Uterus (tissue), 4 donors: ENCODE measurements at places on chromosomes 1 and 21. TPM values are rescaled to one million over a fixed set of nuclear protein-coding genes. Genes with fewer than 3 reads are reported as not detected.

GRCh38 chr1:212542761-212543187 is 65.8 kb upstream of the ATF3 start:
- DNase-seq, result no peak

GRCh38 chr1:69513601-69514000 is 54.1 kb upstream of the LRRC7 start:
- DNase-seq, result no peak

DNA sequence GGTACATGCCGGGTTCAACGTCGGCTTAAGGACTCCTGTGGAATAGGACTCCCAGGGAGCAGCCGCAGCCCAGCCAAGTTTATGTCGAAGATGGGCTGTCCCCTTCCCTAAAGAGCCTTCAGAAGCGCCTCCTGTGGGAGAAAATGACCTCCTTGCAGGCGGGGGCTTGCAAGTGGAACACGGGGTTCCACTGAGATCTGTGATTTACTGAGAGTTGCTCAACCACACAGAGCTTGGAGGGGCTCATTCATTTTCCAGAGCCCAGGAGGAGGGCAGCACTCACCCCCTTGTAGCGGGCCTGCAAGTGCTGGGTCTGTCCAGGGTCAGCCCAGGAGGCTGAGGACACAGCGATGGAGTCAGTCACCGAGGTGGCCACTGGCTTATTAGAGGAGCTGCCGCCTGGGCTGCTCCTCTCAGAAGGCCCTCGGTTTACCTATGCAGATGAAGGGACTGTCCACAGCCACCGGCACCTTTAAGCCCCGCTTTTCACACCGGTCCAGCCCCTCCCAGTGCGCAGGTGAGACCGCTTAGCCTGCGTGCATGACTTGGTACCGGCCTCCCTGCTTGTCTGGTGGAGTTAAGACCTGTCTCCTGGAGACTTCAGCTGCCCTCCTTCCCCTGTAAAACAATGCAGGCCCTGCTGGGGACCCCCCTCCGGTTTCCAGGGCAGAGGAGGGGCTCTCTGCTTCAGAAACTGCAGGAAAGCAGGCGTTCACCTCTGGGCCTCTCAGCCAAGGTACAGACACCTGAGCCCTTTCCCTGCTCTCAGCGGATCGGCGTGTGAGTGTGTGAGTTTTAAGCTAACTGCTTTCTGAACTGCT is 57.5 kb downstream of the ATP5PO start:
- no peak for DNase-seq

- DNase-seq, result no peak
These were observed 722 bp downstream of the NPHP4 start for GRCh38 chr1:5991381-5992025.

DNA sequence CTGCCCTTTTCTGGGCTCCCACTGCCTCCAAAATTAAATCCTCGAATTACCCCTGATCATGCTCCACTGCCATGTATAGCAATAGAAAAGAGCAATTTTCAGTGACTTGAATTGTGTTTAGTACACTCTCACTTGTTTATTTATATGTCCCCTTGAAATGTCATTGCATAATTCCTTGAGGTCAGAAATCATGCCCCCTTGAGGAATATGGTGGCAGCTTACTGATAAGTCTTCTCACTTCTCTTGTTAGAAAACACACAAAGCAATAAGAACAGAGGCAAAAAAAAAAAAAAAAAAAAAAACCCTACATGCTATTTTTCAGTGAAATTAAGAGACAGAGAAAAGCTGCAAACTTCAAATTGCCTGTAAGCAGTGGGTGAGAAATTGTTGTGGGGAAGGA is 37.5 kb downstream of the GPR88 start:
- DNase-seq, result no peak

DNA sequence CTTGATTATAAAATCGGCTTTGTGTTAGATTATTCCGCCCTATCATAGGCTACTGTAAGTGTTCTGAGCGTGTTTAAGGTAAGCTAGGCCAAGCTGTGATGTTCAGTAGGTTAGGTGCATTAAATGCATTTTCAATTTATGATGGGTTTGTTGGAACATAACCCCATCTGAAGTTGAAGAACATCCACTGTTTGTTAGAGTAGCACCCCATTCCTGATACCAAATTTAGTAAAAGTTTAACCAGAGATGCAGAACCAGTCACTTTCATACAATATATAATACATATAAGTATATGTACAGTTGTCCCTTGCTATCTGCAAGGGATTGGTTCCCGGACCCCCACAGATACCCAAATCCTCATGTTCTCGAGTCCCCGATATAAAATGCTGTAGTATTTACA is 16.1 kb downstream of the UBASH3A start:
- no peak for DNase-seq

DNA sequence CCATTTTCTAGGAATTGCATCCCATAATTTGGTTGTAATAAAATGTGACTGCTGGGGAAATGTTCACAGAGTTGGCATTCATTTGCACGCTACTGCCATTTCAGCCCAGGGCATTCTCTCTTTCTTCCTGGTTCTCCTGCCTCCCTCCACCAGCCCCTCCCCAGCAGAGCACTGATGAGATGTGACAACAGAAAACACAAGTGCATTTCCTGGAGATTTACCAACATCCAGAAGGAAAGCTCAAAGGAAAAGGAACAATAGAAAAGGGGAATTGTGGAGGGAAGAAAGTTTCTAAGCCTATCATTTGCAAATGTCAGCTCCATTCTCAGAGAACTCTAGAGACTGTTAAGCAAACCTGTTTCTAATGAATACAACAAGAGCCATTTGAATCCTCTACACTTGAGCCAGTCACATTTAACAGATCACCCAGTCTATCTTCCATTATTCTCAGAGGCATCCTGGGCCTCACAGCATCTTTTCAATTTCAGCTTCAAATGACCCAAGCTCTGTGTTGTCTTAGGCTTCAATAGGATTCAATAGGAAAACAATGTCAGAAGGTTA is 395.6 kb upstream of the PBX1 start:
- DNase-seq, result no peak

DNA sequence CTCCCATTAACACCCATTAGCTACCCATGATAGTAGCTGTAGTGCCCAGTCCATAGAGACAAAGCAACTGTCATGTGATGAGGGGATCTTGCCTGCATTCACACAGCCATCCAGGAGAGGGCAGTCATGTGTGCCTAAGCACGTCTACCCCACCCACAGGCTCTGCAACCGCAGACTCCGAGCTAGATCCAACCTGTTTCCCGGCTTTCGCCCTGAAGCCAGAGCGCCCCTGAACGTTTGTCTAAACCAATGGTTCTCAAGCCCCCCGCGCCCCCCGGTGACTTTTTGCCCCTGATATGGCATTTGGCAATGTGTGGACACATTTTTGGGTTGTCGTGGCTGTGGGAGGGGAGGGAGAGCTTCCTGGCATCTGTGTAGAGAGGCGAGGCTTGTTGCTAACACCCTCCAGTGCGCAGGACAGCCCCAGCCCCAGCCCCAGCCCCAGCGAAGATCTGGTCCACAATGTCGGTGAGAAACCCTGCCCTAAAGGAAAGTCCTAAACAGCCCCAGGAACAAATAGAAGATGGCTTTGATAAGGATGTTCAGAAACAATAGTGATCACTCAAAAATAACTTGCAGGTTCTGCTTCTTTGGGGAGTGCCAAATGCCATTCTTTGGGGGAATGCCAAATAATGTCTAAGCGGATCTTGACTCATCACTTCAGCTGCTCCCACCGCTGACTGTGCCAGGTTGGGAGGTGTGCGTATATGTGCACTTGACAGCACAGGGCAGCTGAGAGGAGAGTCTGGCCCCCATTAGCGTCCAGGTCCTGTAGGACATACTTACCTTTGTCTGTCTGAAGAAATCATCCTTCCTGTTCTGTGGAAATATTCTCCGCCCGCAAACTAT is 34.5 kb downstream of the SLC44A3 start:
- peak; percentile 88 for DNase-seq

GRCh38 chr1:50332941-50333594 is 90.2 kb downstream of the DMRTA2 start:
- no peak for DNase-seq

GRCh38 chr1:15866721-15867201 is 19.3 kb downstream of the SPEN start:
- DNase-seq, result no peak

DNA sequence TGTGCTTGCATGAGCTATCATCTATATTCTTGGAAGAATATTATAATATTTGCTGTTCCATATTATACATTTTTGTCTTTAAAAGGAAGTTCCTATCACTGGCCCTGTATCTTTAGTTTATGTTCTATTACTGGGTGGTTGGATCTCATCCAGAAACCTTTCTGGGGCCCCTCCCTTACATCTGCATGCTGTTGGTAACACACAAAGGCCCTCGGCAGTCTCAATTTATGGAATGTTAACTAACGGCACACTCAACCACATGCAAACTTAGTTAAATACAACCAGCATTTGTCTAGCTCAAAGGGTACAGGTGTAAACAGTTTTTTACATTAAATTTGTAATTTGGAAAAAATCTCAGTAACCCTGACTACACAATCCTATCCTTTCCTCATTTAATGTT is 9.7 kb upstream of the HYI start:
- no peak for DNase-seq

GRCh38 chr1:103790172-103790571 is 40.5 kb downstream of the AMY1C start:
- DNase-seq, result no peak

DNA sequence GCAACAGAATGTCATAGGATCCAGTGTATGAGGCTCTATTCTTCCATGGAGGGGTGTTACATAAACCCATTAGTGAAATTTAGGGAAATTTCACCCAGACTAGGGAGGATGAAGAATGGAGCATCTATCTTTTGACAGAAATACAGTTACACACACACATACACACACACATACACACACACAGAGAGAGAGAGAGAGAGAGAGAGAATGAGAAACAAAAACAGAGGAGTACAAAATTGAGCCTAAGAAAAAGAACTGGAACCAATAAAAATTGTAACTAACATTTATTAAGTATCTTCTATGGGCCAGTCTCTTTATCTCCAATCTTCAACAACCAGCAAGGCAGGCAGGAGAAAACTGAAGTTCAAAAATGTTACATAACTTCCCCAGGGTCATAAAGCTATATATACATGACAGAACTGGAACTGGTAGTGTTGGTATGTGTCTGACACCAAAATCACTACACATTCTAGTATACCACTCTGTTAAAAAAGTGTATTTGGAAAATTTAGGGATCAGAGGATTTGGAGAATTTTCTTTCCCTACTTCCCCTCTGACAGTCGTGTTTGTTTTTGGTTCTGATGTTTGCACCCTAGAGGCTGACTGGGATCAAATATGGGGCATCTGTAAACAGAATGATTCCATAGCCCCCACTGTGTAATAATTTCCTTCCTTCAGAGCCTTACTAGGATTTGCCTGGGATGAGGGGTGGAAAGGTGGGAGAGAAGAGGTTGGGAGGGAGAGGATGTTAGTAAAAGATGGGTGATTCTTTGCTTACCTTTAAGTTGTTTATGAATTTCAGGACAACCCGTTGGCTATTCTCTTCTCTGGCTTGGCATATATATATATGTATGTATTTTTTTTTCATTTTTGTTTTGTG is 1.0 kb upstream of the ZFYVE9 start:
- no peak for DNase-seq

DNA sequence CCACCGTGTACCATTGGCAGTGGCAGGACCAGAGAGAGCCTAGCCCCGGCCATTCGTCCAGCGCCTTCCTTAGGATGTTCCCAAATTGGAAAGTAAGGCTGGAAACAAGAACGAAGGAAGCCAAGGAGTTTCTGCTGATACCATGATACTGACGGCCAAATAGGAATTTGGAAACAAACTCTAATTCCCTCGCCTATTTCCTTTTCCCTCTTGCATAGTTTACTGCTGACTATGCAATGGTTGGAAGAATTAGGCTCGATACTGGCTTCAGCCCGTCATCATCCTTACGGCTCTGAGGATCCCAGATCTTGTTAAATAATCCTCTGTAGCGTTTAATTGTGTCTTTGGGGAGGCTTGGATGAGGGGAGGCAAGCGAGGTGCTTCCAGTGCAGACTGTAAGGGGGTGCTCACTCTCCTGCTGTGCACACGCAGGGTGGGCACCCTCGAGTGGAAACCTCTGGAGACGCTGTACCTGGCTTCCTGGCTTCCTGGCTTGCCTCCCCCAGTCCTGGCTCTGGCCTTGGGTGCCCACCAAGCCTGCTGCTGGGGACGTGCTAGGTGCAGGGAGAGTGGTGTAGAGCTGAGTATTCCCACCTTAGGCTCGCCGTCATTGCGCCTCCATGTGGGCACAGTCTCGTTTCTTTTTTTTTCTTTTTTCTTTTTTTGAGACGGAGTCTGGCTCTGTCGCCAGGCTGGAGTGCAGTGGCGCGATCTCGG is 27.4 kb upstream of the CAMTA1 start:
- no peak for DNase-seq

Gene AMY1B
- total RNA-seq, result not detected

Gene VSIG8
- total RNA-seq, result not detected

Gene ACTL8
- total RNA-seq, result not detected

Gene CYYR1
- 83.8 TPM for total RNA-seq

Gene PGBD5
- under 0.01 TPM for total RNA-seq

Gene RAB25
- total RNA-seq, result 5.0 TPM

Gene IFNLR1
- total RNA-seq, result 0.29 TPM

Gene TRIM63
- not detected for total RNA-seq

Gene SLC30A2
- total RNA-seq, result not detected

Gene SAMD13
- total RNA-seq, result not detected

Gene CSTB
- total RNA-seq, result 3.2 TPM

Gene PRAMEF7
- total RNA-seq, result not detected

Gene STUM
- total RNA-seq, result 3.0 TPM

Gene PADI1
- total RNA-seq, result not detected

Gene MT1HL1
- total RNA-seq, result not detected
